ENCODE measurements at places on chromosomes 7 and 10.

DNA sequence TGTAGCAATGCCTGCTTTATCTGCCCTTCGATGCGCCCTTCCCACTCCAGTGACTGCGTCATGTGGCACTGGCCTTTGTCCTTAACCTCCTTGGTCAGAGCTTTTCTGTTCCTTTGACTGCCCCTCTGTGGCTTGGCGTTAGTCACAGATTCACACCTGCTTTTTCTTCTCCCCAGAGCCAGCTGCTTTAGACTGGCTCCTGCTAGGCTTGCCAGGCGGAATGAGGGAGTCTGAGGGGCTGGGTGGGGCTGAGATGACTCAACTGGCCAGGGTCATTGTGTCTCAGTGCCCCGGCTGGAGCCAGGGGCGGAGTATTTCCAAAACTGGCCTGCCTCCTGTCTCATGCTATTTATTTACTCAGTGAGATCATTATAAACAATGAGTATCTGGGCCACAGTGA is 194.1 kb downstream of the EMX2 start:
- DNase-seq = no peak

DNA sequence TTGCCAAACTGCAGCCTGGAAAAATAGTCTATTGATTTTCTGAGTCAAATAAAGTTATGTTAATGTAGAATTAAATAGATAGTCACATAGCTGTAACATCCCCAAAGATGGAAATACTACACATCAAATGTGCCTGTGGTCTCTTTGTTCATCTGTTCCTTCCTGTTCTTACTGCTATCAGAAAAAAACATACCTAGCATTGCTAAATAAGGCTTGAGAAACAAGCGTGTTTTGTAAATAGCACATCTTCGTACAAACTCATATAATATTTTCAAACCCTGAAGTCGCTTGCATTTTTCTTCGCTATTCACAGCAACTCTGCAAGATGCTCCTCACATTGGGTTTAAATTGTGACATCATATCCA is 116.1 kb downstream of the KLF6 start:
- DNase-seq = no peak

- no peak for DNase-seq
Measured at GRCh38 chr7:84274029-84274638, 79.5 kb upstream of the SEMA3A start.

GRCh38 chr7:129902788-129903422 is 49.9 kb downstream of the UBE2H start:
- no peak for DNase-seq

- no peak for DNase-seq
Measured at GRCh38 chr10:74888962-74889661, 62.7 kb downstream of the KAT6B start.

GRCh38 chr7:116940689-116941370 is 12.5 kb upstream of the ST7 start:
- DNase-seq = no peak

GRCh38 chr7:88115258-88115796 is 104.5 kb downstream of the SRI start:
- DNase-seq = no peak

- no peak for DNase-seq
Measured at GRCh38 chr10:52631648-52632047, 140.9 kb downstream of the MBL2 start.

- no peak for DNase-seq
Measured at GRCh38 chr10:78931321-78932053, 137.3 kb upstream of the ZMIZ1 start.

- DNase-seq = no peak
Measured at GRCh38 chr7:106050002-106050745, 61.9 kb downstream of the SYPL1 start.

GRCh38 chr10:46232084-46232483 is 54.7 kb upstream of the ANTXRL start:
- no peak for DNase-seq

DNA sequence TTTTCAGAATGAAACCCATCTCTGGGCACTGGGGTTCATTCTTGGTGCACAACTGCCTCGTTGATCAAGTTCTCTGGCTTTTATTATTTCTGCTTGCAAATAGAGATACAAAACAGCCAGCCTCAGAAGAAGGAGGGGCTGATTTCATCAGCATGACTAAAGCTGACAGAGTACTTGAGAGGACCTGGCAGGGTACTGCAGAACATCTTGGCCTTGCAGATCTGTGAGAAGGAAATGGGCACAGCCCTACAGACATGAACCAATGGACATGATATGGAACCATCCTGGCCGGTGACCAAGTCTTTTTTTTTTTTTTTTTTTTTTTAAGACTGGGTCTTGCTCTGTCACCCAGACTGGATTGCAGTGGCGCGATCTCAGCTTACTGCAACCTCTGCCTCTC is 240.6 kb downstream of the VTI1A start:
- DNase-seq = no peak

- peak; percentile 24 for DNase-seq
Measured at GRCh38 chr7:139776486-139777132, 1.2 kb downstream of the HIPK2 start.

GRCh38 chr10:5841965-5842364 is 28.7 kb upstream of the GDI2 start:
- no peak for DNase-seq

GRCh38 chr10:21364196-21365114 is 161.0 kb downstream of the SKIDA1 start:
- no peak for DNase-seq

- DNase-seq = no peak
Measured at GRCh38 chr7:117205873-117206272, 117.0 kb downstream of the WNT2 start.

DNA sequence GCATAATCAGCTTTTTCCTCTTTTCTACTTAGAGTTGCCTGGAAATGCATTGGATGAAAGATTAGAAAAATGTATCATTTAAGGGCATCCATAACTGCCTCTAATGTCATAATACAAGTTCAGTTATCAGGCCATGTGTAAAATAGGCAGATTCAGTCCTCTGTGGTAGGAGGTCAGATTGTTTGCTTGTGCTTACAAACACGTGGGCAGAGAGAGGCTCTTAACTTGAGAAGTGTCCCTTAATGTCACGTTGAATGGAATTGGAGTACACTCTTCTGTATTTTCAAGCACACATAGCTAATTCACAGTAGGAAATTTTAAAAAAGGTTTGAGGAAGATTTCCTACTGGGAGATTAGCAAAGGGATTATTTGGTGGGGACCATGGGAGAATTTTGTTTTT is 359.8 kb upstream of the MTPN start:
- DNase-seq = no peak

- peak; percentile 40 for DNase-seq
Measured at GRCh38 chr10:6543431-6544005, 36.6 kb downstream of the PRKCQ start.

- DNase-seq = no peak
Measured at GRCh38 chr7:98990356-98990755, 112.0 kb downstream of the TRRAP start.

GRCh38 chr10:8359467-8359866 is 305.0 kb downstream of the GATA3 start:
- no peak for DNase-seq

DNA sequence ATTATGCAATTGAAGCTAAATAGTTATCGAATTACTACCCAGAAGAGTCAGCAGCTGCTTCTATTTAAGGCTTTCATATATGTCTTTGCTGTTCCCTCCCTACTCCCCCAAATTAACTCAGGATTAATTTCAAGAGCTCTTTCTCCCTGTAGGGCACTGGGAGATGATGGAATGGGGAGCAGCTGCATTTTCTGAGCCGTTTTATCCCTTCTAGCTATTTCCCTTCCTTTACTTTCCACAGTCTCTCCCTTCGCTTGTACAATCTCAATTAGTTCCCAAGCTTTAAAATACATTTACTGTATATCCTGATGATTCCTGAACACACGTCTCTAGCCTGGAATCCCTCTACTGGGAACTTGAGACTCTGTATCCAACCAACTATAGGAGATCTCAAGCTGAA is 19.8 kb upstream of the TSPAN12 start:
- DNase-seq = no peak

DNA sequence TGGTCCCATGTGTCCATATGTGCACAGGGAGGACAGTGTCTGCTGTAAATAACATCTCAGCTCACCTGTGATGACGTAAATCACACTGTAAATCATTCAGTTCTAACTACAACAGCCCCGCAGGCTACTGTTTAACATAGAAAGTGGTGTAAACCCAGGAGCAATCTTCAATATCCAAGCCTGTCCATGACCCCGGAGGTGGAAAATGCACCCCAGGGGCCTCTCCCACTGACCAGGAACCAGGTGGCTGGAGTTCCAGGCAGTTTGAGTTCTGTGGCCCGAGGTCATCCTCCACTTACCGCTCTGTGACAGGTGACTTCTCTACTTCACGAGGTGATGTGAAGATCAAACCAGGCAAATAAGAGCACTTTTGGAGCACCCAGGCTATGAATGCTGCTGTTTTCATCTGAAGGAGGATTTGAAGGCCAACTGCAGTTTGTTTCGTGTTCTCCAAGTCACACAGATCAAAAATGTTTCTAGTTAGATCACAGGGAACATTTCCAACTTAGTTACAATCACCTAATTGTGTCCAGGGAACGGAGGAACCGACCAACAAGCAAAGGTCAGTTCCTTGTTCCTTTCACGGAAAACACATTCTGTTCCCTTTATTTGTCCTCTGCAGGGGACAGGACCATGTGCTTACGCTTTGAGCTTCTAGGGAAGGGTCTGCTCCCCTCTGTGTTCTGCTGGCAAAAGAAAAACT is 131.8 kb downstream of the WDR37 start:
- DNase-seq = no peak

- no peak for DNase-seq
Measured at GRCh38 chr7:47266799-47267198, 315.1 kb downstream of the TNS3 start.

DNA sequence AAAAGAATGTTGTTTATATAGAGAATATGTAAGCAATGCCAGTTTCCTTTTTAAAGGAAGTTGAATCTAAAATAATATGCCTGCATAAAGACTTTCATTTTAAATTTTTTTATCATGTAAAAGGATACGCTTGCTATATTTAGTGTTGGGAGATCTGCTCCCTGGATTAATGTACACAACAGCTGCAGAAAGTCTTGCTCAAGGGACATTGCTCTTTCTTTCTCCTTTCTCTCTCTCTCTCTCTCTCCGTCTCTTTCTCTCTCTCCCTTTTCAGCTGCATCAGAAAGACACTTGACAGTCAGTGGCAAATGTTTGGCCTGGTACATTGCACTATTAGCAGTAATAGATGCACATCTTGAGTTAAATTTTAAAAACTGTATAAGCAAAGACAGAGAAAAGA is 739 bp downstream of the MYPN start:
- no peak for DNase-seq

DNA sequence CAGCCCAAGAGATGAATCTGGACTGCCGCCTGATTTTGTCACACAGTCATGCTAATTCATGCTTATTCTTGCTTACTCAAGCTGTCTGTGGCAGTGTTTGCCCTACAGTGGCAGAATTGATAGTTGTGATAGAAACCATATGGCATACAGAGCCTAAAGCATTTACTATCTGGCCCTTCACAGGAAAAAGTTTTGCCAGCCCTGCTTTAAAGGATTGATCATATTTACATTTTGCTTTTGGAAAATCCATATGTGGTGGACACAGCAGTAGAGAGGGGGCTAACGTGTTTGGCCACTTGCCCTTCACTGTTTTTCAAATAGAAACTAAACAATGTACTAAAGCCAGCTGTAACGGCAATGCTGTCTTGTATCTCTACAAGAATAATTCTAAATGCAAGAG is 974.0 kb upstream of the GHITM start:
- DNase-seq = no peak

DNA sequence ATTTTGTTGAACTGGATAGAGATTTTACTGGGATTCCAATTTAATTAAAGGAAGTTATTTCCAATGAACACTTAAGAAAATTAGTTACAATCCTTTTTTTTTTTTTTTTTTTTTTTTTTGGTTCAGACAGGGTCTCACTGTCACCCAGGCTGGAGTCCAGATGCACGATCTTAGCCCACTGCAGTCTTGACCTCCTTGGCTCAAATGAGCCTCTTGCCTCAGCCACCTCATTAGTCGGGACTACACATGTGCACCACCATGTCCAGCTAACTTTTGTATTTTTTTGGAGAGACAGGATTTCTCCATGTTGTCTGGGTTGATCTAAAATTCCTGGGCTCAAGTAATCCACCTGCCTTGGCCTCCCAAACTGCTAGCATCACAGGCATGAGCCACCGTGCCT is 2.5 kb upstream of the ARL5B start:
- no peak for DNase-seq

- no peak for DNase-seq
Measured at GRCh38 chr10:55374060-55374459, 573.0 kb upstream of the PCDH15 start.

GRCh38 chr10:72691470-72691862 is 477 bp upstream of the MCU start:
- no peak for DNase-seq

DNA sequence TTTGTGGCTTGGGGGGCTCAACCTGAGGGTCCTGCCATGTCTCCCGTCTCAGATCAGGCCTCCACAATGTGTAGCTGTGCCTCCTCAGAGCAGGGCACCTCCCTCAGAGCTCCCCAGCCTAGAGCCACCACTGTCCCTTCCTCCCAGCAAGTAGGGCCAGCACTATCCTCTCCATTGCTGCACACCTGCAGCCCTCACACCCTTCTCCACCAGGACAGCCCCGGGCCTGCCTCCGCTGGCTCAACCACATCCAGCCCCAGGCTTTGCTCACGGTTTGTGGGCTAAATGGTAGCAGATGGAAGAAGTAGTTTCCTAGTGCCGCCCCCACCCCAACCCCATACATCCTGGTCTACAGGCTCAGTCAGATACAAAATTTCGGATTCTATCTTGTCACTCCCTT is 10.1 kb downstream of the NFKB2 start:
- DNase-seq = no peak

DNA sequence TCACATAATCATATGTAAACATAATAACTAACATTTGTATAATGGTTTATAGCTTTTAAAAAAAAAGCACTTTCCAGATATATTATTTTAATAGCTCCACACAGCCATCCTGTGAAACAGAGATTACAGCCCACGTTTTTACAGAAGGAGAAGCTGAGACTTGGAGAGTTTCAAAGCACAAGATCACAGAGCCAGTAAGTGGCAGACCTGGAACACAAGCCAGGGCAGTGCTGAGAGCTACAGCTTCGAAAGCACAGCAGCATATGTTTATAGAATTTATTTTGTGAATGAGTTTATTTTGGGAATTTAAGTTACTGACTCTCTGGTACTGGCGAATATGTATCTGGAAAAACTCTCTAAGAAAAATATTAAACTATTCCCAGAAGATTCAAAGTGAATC is 149.4 kb downstream of the HDAC9 start:
- DNase-seq = no peak

GRCh38 chr10:97479939-97480338 is 18.3 kb downstream of the MMS19 start:
- no peak for DNase-seq

DNA sequence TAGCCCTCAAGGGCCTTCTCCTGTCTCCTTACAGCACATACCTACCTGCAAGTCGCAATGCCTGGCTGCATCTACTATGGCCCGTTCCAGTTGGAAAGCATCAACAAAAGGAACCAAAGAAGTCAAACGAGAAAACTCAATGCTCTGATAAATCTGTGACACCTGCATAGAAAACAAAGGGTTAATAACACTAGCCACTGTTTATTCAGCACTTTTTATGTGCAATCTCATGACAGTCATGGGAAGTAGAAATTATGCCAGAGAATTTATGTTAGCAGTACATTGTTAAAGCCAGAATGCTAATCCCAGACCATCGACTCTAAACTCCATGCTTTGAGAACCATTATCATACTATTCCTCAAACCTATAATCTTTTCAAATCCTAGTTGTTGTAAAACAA is 21.1 kb downstream of the EIF3A start:
- no peak for DNase-seq

- no peak for DNase-seq
Measured at GRCh38 chr10:10865913-10866312, 151.8 kb upstream of the CELF2 start.
